ENCODE measurements at places on chromosomes 1 and 21.
A peak's percentile ranks its signal among the peaks of the same experiment; 100 is the strongest.

- no peak for DNase-seq
These were observed 45.4 kb upstream of the SELENON start for GRCh38 chr1:25754470-25755181.

GRCh38 chr21:29939924-29940275 is at the start of gene GRIK1:
GRIK1 (minus strand) TSS chr21:29939996.
- DNase-seq = no peak

DNA sequence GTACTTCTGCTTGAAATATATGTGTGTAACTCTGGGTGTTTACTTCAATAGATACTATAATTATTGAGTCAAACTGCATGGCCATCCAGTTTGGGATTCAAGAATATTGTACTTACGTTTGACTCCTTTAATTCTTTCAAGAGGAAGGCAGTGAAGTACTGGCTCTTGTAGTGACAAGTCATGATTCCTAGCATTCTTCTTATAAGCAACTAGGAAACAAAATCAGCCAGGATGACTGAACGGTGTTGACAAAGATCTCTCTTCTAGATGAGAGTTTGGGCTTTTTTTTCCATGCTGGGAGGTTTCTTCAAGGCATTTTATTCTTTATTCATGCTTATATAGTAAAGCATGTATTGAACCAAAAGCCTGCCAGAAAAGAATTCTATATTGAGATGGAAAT is 58.3 kb downstream of the CLEC20A start:
- DNase-seq = no peak

DNA sequence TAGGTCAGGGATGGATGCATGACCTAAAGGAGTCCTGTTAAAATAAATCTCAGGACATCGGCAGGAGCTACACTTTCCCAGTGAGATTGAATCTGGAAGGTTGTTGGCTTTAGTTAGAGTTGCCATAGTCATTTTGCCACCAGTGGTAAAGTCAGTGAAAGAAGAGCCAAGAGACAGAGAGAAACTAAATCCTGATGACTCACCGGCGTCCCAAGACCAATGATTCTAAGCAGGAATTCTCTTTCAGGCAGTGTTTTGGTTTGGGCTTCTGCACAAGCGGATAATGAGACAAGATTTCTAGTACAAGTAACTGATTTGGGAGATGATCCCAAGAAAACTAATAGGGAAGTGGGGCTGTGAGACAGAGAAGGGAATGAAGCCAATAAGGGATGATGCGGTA is 88.8 kb upstream of the ETS2 start:
- DNase-seq = no peak

DNA sequence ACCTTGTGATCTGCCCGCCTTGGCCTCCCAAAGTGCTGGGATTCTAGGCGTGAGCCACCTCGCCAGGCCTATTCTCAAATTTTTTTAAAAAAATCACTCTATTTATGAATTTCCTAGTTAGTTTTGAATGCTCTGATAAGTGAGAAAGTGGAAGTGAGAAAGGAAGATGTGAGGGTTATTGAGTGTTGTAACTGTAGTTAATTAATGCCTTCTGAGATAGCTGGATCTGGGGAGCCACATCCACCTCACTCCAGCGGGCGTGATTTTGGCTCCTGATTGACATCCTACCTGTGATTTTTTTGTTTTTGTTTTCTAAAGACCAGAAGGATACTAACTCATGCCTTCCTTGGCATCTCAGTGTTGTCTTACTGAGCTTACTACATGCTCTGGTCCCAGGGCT is 65.6 kb downstream of the ST3GAL3 start:
- no peak for DNase-seq

DNA sequence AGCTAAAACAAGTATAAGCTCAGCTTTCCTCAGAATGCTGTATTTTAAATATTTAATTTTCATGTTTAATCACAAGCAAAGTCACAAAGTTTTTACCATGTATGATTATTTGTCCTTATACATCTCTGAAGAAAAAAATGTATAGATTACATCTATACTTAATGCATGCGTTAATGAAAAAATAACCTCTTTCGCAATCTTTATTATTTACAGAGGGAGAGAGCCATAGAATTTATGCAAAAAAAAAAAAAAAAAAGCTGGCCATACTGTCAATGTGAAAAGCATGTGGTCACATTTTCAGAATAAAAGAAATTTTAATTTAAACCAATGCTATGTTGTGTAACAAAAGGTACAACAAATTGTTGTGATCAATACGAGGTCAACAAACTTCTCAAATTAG is 148.2 kb downstream of the AKT3 start:
- DNase-seq = no peak

- DNase-seq = no peak
These were observed 26.1 kb upstream of the MAN1A2 start for GRCh38 chr1:117341123-117341522.

DNA sequence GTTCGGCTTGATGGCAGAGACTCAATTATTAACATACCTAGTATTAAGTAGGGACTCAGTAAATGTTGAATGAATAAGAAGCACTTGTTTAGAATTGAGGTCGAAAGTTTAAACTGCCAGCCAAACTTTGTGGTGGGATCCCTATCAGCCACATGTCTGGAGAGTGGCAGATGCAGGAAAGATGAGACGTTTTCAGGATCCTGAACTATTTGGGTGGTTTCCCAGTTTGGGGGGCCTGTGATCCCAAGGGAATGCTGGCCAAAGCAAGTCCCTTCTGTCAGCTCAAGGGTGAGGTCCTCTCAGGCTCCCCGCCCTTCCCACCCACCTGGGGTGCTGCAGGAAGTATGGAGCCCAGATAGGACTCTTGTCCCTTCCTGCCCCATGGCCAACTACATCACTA is 38.6 kb downstream of the KCNC4 start:
- no peak for DNase-seq

DNA sequence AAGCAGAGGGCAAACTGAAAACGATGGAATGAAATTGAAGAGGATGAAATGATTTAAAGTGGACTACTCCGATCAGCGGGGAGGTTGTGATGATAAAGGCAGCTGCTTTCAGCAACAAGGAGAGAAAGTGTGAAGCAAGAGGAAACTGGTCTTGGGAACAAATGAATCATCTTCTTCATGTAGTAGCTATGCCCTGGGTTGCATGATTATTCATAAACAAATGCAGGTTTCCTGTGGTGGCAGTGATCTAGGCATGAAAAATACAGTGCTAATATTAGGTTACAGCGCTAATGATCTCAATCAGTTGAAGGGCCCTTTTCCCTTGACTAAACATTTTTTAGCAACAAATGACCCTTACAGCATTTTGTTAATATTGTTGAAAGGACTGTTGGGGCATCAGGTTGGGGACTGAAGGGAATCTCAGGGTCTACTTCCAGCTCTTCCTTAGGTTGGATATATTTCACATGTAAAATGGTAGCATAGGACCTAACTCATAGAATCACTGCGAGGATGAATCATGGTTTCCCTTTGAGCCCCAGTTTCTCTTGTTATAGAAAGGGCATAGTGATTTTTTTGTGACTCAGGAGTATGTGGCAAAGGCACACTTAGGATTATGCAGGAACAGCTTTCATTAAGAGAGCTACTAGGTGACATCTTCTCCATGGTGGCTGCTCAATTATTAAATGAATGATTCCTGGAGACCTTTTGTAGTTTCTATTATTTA is 1.9 kb upstream of the ZFYVE9 start:
- DNase-seq = no peak

- no peak for DNase-seq
These were observed 9.6 kb downstream of the SMAP2 start for GRCh38 chr1:40383095-40383487.

DNA sequence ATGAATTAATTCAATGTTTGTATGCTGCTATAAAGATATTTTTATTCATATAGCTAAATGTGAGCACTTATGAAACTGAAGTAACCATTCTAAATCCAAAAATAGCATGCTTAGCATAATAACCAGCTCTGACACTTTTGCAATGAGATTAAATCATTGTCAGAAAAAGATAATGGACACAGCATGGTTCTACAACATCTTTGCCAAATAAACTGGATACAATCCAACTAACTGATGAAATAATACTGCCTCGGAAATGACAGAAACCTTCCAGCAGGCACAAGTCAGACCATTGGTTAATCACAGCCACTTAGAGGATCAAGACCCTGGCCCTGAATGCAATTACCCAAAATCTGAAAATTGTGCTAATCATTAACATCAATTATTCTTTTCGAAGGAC is 592.7 kb upstream of the ADGRL4 start:
- no peak for DNase-seq

- DNase-seq = no peak
These were observed 12.5 kb upstream of the SRM start for GRCh38 chr1:11072216-11072917.

- DNase-seq = no peak
These were observed at the start of gene ANGPTL1 for GRCh38 chr1:178870944-178871343. ANGPTL1 (minus strand) TSS chr1:178871077; CDS start chr1:178865776, 5,301 bp downstream.

GRCh38 chr1:961132-961669 is 817 bp downstream of the KLHL17 start:
- DNase-seq = no peak

DNA sequence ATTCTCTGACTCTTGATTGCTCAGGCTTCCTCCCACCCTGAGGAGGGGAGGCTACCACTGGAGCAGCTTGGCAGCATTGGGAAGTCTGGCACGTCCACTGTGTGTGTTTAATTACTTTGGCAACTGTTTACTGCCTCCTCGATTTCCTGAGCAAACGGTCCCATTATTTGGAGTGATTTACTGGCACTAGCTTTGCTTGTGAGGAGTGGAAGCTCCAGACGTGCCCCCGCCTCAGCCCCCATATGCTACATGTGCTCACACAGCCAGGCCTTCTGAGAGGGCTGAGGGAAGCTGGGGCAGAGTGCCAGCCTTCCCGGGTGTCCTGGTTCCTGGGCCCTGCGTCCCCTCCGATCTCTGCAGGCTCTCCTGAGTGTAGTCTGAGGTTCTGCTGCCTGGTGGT is 306.2 kb downstream of the PTPRU start:
- no peak for DNase-seq

GRCh38 chr21:45599146-45599581 is 44.4 kb upstream of the PCBP3 start:
- no peak for DNase-seq

GRCh38 chr21:43645136-43645891 is 14.0 kb downstream of the HSF2BP start:
- DNase-seq = no peak

DNA sequence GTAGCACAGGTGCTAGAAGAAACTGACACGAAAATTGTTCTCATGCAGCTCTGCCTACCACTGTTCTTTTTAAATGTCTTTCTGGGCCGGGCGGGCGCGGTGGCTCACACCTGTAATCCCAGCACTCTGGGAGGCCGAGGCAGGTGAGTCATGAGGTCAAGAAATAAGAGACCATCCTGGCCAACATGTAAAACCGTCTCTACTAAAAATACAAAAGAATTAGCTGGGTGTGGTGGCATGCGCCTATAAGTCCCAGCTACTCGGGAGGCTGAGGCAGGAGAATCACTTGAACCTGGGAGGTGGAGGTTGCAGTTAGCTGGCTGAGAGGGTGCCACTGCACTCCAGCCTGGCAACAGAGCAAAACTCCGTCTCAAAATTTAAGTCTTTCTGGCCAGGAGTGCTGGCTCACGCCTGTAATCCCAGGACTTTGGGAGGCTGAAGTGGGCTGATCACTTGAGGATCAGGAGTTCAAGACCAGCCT is 947 bp upstream of the RIT1 start:
- no peak for DNase-seq

DNA sequence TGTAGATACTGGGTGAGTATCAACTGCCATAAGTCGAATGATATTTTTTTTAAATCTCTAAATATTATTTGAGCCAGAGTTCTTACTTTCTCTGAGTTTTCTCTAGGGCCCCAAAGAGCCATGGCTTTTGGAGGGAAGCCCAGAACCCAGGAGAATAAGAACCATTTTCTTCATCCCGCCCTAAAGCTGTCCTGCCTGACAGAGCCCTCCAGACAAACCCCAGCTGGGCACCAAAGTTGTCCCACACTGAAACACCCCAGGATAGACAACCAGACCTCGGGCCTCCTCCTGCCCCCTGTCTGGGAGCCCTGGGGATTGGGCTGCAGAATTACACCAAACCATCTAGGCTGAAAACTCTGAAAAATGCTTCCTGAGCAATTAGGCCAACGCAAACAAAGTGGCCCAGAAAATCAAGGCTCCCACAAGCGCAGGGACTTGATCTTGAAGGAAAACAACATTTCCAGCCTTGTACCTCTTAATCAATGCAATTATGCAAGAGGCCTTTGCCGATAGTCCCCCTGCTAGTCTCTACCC is 113.1 kb downstream of the RRAGC start:
- no peak for DNase-seq

- no peak for DNase-seq
These were observed 3.8 kb downstream of the PDPN start for GRCh38 chr1:13587256-13588030.

- DNase-seq = no peak
These were observed 243.1 kb upstream of the PKN2 start for GRCh38 chr1:88441022-88441421.

- no peak for DNase-seq
These were observed 182.8 kb downstream of the SIPA1L2 start for GRCh38 chr1:232447125-232447524.

GRCh38 chr21:45615145-45615711 is 28.3 kb upstream of the PCBP3 start:
- peak; percentile 87 for DNase-seq

- DNase-seq = no peak
These were observed 11.0 kb upstream of the LMNA start for GRCh38 chr1:156103521-156103947.

DNA sequence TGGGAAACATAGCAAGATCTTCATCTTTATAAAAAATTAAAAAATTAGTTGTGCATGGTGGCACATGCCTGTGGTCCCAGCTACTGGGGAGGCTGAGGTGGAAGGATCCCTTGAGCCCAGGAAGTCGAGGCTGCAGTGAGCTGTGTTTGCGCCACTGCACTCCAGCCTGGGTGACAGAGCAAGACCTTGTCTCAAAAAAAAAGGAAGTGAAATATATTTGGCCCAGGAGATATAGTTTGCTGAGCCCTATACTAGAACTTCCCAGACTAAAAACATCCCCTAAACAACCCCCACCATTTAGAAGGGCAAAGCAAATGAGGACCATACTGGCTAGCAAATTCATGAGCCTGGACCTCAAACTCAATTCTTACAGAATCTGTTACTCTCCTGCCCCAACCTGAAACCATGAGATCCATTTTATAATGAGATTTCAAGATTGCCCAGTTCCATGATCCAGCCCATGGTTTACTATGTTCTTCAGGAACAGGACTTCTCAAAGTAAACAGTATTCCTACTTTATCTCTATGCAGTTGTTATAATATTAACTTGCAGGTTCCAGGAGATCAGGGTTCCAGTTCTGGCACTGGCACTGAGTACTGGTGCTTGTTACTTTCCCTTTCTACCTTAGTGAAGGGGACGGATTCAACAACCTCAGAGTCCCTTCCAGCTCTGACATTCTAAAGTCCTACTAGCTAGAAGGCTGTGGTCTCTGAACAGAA is 48.9 kb upstream of the TADA1 start:
- DNase-seq = no peak

GRCh38 chr1:100950337-100950736 is 54.4 kb downstream of the SLC30A7 start:
- no peak for DNase-seq

All from activated CD8-positive, alpha-beta memory T cell treated with anti-CD3 and anti-CD28 coated beads for 1 hour (primary cell).